SIG-M5 (cell line): ENCODE measurements at places on chromosomes 2 and 18.

- no peak for DNase-seq
Observed at GRCh38 chr2:240074545-240074944, 21.2 kb upstream of the OR6B3 start.

DNA sequence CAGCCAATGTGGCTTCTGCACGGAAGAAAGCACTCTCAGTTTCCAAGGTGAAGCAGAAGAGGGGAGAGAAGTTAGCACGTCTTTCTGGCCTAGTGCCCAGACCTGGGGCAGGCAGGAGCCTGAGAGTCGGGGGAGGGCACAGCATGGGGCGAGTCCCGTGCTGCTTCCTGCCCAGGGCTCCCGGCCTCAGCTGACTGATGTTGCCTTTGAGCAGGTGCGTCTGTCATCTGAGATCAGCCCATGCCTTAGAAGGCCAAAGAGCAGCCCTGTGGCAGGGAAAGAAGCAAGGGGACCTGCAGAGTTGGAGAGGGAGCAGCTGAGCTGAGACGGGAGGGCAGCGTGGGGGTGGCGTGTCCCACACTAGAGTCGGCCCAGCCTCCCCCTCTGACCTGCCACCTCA is 3.3 kb downstream of the KCNIP3 start:
- no peak for DNase-seq

DNA sequence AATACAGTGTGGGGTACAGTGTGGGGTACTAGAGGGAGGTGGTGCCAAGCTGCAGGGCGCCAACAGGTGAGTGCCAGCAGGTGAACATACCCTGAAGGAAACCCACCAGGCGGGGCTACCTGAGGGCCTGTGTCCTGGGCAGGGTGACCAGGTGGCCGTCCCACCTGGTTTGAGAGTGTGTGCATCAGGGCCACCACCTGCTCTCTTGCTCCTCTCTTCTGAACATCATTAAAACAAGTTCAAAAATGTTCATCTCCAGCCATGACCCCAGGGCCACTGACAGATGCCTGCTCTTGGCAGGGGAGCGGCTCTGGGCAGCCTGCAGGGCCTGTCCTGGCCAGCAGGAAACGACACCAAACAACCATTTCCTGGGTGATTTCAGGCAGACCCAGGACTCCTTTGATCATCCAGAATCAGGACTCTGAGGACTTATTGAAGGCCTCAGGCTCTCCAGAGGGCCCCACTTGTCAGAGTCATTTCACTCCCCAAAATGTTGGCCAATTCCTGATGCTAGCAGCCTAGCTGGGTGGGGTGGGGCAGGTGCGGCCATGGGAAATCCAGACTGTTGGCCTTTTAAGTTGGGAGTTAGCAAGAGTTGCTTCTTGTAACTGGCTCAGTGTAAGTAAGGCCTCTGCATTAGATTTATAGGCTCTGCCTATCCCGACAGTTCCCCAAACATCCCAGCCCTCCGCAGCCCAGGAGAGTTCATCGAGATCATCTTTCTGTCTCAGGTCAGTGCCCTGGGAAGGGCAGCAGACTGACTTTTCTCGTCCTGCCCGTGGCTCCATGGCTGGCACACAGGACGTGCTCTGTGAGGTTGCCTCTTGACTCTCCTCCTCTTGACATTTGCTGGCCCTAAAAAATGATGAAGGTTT is 111.5 kb upstream of the ZNF236 start:
- no peak for DNase-seq

GRCh38 chr2:113064281-113064680 is 3.5 kb upstream of the IL1F10 start:
- no peak for DNase-seq

- no peak for DNase-seq
Observed at GRCh38 chr18:66728951-66729350, 125.1 kb upstream of the CDH19 start.

DNA sequence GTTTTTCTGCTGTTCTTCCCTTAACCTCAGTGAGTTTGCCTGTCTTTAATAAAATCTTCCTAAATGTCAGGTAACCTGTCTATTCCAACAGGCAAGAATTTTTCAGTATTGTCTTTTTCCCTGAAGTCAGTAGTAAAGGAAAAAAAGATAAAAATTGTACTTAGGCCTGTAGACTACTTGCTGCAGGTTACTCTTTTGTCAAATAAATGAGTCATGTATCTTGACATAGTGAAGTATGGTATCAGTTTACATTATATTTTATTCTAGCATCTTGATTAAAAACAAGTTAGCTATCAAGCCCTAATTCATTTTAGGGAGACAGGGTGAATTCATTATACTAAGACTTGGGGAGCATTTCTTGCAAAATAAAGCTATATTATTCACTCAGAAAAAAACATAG is 59.8 kb downstream of the ITGA4 start:
- no peak for DNase-seq

DNA sequence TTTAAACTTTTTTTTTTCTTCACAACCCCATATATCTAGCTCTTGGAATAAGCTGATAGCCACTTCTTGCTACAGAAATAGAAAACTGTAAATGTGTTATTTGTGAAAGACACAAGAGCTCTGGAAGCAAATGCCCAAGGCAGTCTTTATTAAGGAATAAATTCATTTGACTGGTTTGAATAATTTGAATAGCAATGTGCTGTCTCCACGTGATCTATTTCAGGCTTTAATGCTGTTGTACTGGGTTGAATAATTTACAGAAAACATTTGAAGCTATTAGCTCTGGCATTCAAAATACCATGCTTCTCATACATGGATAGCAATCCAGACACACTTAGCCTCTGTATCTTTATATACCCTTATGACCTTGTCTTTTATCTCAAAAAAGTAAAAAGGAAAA is 366.7 kb upstream of the KCNJ3 start:
- DNase-seq, result no peak

DNA sequence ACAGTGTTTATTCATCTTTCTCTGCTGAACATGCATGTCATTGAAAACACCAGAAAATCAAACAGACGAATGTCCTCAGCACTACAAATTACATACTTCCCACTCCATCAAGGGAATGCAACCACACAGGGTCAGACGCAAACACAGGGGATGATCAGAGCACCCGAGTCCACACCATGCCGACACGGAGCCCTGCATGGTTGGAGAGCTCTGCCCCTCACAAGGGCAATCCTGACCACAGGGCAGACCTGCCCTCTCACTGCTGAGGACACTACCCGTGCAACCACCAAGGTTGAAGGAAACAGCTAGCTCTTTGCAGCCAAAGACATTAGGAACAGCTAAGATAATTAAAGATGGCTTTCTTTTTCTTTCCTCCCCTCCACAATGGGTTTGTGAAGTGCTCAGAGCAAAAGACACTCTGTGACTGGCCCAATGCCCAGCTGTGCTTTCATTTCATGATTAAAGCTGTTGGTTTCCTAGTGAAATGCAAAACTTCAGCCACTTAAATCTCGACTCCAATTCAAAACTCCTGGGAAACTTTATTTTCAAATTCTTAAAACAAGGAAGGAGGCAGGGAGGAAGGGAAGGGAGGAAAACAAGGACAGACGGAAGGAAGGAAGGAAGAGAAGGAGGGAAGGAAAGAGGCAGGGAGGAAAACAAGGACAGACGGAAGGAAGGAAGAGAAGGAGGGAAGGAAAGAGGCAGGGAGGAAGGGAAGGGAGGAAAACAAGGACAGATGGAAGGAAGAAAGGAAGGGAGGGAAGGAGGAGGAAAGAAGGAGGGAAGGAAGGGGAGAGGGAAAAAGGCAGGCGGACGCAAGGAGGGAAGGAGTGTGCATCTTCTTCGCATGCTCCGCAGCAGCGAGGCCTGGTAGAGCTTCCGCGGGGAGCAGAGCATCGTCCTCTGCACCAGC is 65.8 kb downstream of the NDUFA10 start:
- no peak for DNase-seq

DNA sequence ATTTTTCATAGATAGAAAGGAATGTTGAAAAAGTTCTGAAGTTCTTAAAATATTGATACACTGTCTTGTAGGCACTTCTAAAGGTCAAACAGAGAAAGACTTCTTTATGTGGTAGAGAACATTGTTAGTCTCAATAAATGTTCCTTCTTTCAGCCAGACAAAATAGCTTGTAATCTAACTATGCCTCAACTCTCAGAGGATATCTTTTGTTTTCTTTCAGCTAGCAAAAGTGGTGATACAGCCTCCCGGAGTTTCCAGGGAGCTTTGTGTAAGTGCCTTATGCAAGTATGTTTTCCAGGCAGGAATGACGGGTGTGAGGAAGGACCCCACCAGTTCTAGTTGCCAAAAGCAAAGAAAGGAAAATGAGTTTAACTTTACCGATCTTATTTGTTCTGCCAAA is 452.1 kb upstream of the ST6GAL2 start:
- no peak for DNase-seq

GRCh38 chr2:198056836-198057235 is 252.4 kb downstream of the PLCL1 start:
- DNase-seq, result no peak

DNA sequence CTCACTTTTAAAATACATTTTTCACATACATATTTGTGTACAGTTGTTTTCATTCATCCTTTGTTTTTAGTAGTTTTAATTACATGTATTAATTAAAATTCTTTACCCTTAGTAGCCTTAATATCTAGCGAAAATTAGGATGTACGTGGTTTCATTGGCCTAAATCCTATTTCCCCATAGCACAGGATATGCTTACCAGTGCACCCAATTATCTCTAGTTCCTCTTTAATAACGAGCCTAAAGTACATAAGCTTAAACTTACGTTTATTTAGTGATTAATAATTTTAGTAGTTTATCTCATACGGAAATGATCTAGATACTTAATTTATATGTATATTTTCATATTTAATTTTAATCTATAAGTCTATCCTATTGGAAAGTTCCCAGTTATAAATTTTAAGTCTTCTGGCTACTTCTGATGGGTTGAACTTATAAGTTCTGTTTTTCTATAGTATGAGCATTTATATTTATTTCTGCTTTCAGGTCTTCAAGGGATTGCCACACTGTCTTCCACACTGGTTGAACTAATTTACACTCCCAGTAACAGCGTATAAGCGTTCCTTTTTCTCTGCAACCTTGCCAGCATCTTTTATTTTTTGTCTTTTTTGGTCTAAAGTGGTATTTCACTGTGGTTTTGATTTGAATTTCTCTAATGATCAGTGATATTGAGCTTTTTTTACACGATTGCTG is 21.4 kb upstream of the RUFY4 start:
- DNase-seq, result peak; percentile 53

DNA sequence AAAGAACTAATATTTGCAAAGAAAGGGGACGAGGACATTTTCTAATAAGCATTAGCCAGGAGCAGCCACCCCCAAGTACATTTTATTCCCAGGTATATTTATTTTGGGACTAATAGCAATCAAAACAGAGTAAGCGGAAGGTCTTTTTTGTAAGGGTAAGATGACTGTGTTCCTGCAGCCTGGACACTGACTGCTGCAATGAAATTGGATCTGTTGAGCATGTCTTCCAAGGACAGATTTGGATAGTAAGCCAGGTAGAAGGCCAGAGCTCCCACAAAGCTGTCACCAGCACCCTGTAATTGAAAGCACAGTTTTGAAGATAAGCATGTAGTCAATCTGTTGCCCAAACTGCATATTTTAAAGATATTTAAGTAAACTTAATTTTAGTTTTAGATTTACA is 10.0 kb downstream of the MRPL33 start:
- DNase-seq, result no peak

GRCh38 chr2:239876271-239876947 is 148.7 kb downstream of the NDUFA10 start:
- DNase-seq, result no peak

DNA sequence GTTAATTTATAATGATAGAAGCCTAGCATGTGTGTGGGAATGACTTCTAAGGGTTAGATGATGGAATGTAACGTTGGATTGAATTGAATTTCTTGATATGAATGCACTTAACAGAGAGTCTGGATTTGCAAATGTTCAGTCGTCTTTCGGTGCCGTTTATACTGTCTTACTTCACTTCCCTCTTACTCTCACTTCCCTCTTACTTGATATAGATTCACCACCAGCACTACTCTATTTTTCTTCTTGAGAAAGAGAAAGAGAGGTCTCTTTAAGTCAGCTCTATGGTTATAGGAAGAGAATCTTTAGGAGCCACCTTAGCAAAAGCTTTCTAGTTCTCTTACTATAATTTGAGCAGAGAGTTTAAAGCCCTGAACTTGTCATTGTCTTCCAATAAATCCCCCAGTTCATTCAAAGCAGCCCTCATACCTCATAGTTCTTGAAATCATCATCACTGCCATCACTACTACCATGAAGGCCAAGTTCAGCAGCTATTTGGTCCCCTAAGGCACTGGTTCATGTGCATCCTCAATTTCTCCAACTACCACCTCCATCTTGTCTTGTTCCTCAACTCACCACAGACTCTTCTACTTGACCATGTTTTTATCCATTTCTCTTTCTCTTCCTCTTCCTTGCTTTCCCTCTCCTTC is 501.7 kb upstream of the TCF4 start:
- no peak for DNase-seq

- peak; percentile 90 for DNase-seq
Observed at GRCh38 chr18:3447895-3448837, 1.8 kb upstream of the TGIF1 start.

DNA sequence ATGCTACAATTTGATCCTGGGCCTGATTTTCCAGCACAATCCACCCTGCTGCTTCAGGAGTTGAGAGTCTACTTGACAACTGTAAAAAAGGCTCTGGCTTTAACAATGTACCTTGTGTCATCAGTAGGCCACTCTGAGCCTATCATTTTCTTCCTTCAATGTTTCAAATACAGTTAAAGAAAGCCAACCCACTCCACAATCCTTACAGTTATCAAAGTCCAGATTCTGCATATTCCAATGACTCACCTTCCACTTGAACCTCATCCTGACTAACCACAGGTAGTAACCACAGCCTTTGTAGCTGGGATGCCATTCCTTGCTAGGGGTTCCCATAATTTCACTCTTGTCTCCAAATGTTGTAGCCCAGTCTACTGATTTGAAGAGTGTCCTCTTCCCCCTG is 35.5 kb upstream of the AQP4 start:
- DNase-seq, result no peak

GRCh38 chr18:2903006-2903405 is 56.2 kb downstream of the EMILIN2 start:
- no peak for DNase-seq

DNA sequence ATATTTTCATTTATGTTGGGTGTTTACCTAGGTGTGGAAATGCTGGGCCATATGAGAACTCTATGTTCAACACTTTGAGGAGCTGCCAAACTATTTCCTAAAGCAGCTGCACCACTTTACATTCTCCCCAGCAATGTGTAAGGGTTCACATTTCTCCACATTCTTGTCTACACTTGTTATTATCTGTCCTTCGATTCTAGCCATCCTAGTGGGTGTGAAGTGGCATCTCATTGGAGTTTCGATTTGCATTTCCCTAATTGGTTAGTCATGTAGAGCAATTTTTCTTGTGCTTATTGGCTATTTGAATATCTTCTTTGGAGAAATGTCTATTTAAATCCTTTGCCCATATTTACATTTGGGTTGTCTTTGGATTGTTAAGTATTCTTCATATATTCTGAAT is 21.9 kb downstream of the RNF144A start:
- no peak for DNase-seq

GRCh38 chr2:241769819-241770184 is 6.8 kb upstream of the GAL3ST2 start:
- no peak for DNase-seq
